Right ventricle myocardium inferior (tissue), 1 donor: ENCODE measurements at places on chromosomes 3 and 15.

GRCh38 chr3:193660171-193660570 is 67.2 kb downstream of the OPA1 start:
- no peak for DNase-seq

DNA sequence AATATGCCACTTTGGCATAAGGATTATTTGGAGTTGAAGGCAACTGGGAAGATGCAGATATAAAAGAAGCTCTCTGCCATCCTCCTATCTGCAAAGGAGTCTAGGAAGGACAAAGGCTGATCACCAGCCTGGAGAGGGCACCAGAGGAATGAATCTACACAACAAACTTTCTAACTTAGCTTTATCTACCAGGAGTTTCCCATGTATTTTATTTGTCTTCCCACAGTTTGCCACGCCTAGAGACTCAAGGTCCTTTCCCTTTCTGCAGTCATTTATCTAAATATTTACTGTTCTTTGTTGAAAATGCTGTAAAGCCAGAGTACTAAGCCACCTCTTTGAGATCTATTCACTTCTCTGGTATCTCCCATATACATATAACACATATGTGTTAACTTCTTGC is 32.2 kb downstream of the GPR176 start:
- DNase-seq = no peak

- no peak for DNase-seq
Measured at GRCh38 chr3:105622169-105622568, 246.6 kb downstream of the CBLB start.

DNA sequence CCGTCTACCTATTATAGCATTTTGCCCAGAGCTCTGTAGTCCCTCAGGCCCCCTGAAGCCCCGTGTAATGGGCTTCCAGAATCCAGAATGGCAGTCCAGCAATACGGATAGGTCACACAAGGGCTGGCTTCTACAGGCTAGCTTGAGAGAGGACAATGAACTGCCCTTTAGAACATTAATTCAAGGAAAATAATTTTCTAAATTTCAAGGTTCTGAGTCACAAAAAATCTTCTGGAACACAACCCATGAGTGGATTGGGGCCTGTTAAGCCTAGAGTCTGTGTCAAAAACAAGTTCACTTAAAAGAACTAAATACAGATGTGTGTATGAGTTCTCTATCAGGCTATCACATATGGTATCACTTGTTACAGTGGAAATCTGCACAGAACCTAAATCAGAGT is 28.8 kb downstream of the DCP1A start:
- no peak for DNase-seq

- DNase-seq = no peak
Measured at GRCh38 chr3:122251428-122251827, 68.0 kb downstream of the CASR start.

- no peak for DNase-seq
Measured at GRCh38 chr3:126734106-126734723, 30.2 kb downstream of the CHCHD6 start.
